ENCODE measurements at places on chromosomes 13 and 19.
A peak's percentile ranks its signal among the peaks of the same experiment; 100 is the strongest.

GRCh38 chr19:6971366-6971765 is 49.9 kb downstream of the MBD3L2B start:
- DNase-seq = no peak

- DNase-seq = no peak
These were observed 11.6 kb upstream of the CFAP97D2 start for GRCh38 chr13:114167426-114167825.

DNA sequence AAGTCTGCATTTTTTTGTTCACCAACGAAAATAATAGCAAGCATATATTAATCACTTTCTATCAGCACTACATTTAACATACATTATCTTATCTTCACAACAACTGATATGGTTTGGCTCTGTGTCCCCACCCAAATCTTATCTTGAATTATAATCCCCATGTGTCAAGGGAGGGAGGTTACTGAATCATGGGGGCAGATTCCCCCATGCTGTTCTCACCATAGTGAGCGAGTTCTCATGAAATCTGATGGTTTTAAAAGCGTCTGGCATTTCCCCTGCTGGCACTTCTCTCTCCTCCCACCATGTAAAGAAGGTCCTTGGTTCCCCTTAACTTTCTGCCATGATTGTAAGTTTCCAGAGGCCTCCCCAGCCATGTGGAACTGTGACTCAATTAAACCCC is 235.7 kb upstream of the RXFP2 start:
- DNase-seq = no peak

DNA sequence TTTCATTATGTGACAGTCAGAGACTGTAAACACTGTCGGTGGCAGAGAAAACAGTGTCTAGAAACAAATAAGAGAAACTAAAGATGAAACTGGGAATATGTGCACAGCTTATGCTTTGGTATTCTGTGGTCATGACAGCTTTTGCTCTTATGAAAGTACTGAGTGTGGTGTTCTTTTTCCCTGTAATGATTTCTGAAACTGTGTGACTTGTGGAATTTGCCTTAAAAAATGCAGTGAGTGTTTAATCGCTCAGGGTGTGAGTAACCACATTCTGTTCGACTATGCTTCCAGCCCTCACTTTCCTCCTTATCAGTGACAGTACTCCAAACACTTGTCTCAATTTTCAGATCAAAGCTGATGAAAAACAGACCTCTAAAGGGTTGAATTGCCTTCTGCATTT is 66.9 kb upstream of the DIAPH3 start:
- DNase-seq = no peak

GRCh38 chr19:58498316-58499020 is 13.3 kb downstream of the SLC27A5 start:
- DNase-seq = no peak

- DNase-seq = no peak
These were observed 7.8 kb upstream of the ATP12A start for GRCh38 chr13:24672141-24673132.

DNA sequence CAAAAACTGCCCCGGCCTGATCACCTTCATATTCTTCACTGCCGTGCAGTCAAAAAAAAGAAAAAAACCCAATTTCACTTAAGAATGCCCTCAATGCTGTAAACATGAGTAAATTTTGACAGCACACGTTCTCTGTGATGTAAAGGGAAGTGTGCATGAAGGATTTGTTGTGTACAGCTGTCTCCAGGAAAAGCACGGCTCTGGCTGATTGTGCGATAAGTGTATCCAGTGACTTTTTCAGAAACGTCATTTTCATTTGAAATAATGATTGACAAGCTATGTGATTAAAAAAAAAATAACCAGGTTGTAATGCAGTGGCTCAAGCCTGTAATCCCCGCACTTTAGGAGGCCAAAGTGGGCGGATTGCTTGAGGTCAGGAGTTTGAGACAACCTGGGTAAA is 39.6 kb downstream of the ANKRD10 start:
- DNase-seq = no peak

DNA sequence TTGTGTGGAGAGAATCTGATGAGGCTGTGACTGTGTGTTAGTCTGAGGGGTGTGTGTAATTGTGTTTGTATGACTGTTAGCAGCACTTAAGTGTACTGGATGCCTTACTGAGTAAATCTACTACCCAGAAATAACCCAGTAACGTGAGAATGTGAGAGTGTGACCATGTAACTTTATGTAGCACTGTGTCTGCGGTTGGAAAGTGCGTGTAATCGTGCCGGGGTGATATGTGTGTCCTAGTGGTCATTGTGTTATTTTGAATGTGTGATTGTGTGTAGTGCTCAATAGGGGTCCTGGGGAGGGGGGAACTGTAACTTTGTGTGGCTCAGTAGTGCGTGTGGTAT is 550 bp downstream of the ZNF383 start:
- DNase-seq = no peak

- no peak for DNase-seq
These were observed 18.6 kb upstream of the INSR start for GRCh38 chr19:7312816-7313215.

- no peak for DNase-seq
These were observed 90.6 kb downstream of the PCDH9 start for GRCh38 chr13:67139551-67139950.

- peak; percentile 71 for DNase-seq
These were observed 10.4 kb downstream of the NUDT19 start for GRCh38 chr19:32702010-32702409.

DNA sequence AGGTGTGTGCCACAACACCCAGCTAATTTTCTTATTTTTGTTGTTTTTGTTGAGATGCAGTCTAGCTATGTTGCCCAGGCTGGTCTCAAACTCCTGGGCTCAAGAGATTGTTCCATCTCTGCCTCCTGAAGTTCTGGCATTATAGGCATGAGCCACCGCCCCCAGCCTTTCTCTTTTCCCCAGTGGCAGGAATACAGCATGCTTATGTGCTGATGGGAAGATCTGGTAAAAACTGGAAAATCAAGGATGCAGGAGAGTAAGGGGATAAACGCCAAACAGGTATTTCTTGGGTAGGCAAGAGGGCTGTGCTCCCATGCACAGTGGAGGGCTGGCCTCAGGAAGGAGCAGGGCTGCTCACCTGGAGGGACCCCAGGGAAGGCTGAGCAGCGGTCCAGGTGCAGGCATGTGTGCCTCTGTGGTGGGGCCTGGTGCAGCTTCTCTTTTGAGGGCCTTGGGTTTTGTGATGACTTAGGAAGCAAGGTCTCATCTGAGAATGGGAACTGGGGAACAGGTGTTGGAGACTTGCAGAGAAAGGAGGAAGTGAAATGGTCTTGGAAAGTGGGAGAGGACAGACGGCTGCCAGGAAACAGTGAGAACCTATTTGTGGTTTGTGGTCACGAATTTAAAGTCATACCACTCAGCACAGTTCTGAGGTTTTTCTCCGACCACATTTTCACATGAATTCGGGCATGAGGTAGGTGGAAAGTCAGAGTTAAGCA is 106.5 kb downstream of the TEX26 start:
- no peak for DNase-seq

DNA sequence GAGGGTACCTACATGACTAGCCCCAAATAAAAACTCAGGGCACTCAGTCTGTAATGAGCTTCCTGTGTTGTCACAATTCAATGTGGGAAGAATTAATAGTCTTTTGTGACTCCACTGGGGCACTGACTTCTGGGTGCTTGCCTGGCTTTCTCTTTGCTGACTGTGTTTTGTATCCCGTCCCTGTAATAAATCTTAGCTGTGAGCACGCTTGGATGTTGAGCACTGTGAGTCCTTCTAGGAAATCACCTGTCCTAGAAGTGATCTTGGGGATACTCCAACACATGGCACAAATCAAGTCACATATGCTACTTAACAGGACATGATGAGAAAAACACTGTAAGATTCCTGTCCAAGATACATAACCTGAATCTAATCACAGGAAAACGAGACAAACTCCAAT is 83.0 kb downstream of the USP12 start:
- no peak for DNase-seq

DNA sequence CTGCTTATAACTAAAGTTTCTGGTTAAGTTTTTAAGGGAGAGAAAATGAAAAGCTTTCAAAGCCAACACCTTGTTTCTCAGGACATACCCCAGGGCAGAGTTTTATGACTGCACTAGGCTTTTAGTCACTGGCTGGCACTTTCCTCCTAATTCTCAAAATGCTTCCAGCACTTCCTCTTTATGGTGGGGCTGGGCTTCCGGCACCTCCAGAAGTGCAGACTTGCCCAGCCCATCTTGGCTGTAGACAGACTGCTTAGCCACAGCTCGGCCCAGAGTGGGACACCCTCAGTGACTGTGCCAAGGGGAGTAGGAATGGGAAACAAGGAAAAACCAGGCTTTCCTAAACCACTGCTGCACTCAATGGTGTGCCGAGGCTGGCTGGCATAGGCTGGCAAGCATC is 23.2 kb upstream of the GTF3A start:
- no peak for DNase-seq

DNA sequence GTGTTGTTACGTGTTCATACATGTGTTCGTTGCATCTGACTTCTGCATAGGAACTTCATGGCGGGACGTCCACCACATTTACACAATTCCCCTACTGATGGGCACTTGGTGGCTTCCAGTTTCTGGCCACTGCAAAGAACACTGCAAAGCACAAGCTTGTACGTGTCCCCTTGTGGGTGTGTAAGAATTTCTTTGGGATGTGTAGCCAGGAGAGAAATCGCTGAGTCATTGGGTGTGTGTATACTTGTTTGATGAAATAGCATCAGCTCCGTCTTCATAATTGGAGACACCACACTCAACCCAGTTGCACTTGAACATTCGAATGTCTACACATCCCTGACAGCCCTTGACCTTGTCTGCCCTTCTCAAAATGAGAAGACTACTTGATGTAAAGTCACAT is 19.2 kb downstream of the KLK5 start:
- peak; percentile 27 for DNase-seq

DNA sequence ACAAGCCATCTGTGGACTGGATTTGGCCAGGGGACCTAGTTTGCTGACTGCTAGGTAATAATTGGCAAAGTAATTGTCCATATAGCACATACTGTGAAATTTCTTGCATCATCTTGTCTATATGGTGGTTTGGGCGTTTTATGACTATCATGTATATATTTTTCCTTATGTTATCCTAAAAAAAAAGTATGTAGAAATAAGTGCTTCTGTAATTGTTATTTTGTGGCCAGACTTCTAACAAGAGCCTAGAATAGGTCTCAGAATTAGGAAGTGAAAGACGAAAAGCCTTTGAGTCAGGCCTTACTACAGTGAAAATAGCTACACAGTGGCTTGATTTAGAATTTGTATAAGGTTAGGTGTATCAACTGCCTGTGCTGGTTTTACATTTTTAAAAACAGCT is 4.2 kb downstream of the FNDC3A start:
- no peak for DNase-seq

DNA sequence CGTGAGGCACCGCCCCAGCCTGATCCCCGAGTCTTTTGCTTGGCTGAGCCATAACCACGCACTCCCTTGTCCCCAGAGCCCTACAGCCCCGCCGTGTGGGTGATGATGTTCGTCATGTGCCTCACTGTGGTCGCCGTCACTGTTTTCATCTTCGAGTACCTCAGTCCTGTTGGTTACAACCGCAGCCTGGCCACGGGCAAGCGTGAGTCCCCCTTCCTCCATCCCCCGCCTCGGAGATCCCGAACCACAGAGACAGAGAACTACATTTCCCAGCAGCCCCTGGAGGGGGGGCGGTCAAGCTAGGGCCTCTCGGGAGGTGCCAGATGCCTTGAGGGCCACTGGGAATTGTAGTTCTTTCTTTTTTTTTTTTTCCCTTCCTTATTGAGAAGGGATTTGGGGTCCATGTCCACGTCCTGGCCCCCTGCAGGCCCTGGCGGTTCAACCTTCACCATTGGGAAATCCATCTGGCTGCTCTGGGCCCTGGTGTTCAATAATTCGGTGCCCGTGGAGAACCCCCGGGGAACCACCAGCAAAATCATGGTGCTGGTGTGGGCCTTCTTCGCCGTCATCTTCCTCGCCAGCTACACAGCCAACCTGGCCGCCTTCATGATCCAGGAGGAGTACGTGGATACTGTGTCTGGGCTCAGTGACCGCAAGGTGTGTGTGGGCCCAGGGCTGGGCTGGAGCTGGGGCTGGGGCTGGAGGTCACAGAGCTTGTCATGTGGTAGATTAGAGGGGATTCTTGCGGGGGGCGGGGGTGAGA is 25.9 kb downstream of the GRIN2D start:
- no peak for DNase-seq

- no peak for DNase-seq
These were observed 31.2 kb downstream of the DHRS12 start for GRCh38 chr13:51772781-51773180.

DNA sequence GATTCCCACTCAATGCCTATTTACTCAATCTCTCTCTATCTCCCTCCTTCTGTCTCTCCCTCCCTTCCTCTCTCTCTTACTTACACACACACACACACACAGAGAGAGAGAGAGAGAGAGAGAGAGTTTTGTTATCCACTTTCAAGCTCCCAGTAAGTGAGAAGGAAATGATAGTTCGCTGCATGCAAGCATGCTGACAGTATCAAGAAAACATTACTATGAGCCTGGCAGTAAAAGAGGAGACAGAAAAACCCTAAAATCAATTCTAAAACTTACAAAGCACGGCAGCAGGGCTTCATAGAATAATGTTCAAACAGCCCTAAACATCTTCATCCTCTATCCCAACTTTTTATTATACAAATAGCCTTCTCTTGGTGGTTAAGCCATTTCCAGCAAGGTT is 171.9 kb downstream of the FOXO1 start:
- DNase-seq = no peak

- peak; percentile 7 for DNase-seq
These were observed 36.5 kb downstream of the B3GLCT start for GRCh38 chr13:31236211-31236786.

DNA sequence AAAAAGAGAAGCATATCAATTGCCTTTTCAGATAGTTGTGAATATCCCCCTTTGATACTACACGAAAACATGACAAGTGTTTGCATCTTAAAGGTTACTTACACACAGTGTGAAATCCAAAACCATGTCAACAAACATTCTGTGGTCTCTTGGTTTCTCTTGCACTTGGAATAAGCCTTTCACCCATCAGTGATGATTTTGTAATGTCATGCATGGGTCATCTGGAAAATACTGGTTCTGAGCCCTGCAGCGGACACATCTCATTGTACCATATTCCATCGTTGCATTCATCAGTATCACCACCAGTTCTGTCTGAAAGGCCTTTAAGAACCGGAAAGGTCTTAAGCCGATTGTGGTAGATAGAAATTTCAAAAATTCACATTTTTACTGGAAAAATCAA is 65.4 kb upstream of the SOX1 start:
- DNase-seq = no peak

GRCh38 chr13:81018936-81019335 is 678.0 kb upstream of the SPRY2 start:
- no peak for DNase-seq

DNA sequence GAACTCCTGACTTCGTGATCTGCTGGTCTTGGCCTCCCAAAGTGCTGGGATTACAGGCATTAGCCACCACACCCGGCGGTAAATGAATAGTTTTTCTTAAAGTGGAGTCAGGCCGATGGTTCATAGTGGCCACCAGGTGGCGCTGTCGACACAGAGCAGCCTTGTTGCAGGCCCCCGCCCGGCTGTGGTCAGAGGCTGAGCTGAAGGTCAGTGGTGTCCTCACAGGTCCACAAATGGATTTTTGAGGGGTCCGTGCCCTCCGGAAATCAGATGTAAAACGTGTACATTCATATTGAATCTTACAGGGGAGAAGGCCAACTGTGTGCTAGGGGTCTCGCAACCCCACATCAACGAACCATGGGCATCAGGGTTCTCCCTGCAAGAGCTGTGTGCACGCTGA is 13.4 kb upstream of the WDR18 start:
- no peak for DNase-seq
